ENCODE measurements at places on chromosomes 3 and 15. TPM values are rescaled to one million over a fixed set of nuclear protein-coding genes. Genes with fewer than 3 reads are reported as not detected.

Gene FEZF2
- not detected for total RNA-seq

Gene MOBP
- not detected for total RNA-seq

Gene FOXB1
- not detected for total RNA-seq

Gene MELTF
- 5.2 TPM for total RNA-seq

Gene GOLGA6D
- not detected for total RNA-seq

Gene LYZL4
- total RNA-seq = not detected

Gene ADGRG7
- not detected for total RNA-seq

Gene SIDT1
- not detected for total RNA-seq

Gene P3H2
- total RNA-seq = 51.8 TPM

Gene ISG20
- total RNA-seq = 1.3 TPM
